ENCODE measurements at places on chromosomes 12 and 14.
A peak's percentile ranks its signal among the peaks of the same experiment; 100 is the strongest.

GRCh38 chr12:108090107-108090899, 38.8 kb upstream of the WSCD2 start:
- DNase-seq: no peak

DNA sequence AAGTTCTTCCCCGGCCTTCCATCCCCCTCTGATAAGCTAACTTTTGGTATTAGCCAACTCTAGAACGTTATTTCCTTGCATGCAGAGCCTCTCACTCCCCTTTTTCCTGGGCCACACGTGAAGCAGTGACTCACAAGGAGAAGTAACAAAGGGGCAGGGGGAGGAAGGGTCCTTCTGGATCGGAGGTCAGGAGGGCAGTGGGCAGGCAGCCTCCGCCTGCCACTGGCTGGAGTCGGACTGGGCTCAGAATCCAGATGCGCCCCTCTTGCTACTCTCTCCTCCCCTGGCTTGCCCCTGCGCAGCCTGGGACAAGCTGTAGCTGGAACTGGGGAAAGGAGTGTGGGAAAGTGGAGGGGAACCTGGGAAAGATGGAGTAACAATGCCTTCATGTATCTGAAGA, 55.0 kb downstream of the TPCN1 start:
- DNase-seq: no peak

DNA sequence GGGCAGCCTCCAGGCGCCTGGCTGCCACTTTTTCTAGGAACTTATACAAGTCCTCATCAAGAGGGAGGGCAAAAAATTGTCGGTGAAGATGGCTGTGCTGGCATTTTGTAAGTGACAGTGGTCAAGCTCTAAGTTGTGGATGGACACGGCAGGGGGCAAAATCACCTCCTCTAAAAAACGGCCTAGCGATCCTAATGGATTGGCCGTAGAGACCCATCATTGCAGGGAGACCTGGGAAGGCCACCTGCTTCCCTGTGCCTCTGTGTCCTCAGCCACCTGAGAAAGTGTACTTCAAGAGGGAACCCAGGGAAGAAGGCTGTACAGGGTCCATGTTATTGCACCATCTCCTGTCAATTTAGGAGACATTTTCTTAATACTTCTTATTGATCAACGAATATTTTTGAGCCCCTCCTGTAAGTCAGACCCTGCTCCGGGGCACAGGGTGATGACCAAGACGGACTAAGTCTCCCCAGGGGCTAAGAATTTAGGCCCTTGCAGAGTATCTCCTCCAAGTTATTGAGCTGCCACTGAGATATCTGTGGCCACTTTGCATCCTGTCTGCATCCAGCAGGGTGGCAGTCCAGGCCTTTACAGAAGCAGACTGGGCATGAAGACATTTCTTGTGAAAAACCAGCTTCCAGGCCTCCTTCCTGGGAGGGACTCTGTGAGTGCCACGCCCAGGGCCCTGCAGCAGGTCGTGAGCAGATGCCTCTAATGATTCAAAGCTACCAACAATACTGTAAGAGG, 40.5 kb downstream of the PSMA6 start:
- DNase-seq: peak; percentile 61

GRCh38 chr14:66468778-66469367, 17.3 kb upstream of the CCDC196 start:
- no peak for DNase-seq

DNA sequence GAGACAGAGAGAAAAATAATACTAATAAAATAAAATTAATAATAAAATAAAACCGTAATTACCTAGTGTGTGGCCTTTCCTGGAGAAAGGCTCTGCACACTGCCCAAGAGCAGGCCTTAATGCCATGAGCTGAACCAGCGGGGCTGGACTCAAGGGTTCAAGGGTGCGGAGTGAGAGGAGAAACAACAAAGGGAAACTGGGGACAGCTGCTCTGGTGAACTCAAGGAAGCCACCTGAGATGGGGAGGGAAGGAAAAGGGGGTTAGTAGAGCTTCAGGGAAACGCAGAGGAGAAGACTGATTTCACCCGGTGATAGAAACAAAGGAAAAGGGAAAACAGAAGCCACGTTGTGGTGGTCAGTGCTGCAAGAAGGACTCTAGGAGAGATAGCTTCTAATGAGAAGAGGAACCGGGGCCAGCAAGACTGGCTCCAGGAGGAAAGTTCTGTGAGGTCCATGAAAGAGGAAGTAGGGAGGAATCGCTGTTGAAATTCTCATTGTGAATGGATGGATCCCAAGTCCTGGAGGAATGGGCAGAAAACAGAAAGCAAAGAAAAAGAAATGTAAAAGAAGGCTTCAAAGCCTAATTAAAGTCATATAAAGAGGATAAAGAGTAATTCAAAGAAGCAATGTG, 48.3 kb upstream of the BCL2L14 start:
- DNase-seq: no peak

GRCh38 chr14:35390577-35391387, 13.8 kb downstream of the NFKBIA start:
- DNase-seq: no peak

DNA sequence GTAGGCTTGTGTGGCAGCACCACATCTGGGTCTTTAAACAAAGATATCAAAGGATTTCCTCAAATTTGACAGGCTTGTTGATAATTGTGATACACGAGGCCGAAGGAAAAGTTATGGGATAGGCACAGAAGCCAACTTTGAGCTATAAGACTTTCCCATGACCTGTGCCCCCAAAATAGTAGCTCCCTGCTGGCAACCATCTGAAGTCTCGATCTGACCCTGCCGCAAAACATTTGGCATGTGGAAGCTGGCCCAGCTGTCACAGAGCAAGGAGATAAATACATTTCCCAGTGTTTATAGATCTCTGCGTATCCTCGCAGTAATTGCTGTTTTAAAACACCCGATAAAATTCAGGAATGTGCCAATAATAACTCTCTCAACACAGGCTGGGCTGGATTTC, 26.4 kb upstream of the RGS6 start:
- DNase-seq: no peak
